Activated naive CD8-positive, alpha-beta T cell treated with anti-CD3 and anti-CD28 coated beads, Interleukin-2, amount 50 U/mL, for 16 hours (primary cell): ENCODE measurements at places on chromosomes 11 and 22.

DNA sequence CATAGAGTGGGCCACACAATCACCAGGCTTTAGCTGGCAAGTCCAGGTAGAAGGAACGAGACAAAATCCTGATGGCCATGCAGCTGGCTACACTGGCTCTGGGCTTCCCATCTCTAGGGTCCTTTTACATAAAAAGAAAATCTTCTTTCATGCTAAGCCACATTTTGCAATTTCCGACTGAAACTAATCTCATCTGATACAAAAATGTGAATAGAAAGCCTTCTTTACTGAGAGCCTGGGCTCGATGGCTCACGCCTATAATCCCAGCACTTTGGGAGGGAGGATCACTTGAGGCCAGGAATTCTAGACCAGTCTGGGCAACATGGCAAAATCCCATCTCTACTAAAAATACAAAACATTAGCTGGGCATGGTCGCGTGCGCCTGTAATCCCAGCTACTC lies 67.2 kb downstream of the MICAL3 start:
- DNase-seq, result no peak

- DNase-seq, result no peak
Observed at GRCh38 chr11:31656051-31656450, 146.5 kb downstream of the ELP4 start.

DNA sequence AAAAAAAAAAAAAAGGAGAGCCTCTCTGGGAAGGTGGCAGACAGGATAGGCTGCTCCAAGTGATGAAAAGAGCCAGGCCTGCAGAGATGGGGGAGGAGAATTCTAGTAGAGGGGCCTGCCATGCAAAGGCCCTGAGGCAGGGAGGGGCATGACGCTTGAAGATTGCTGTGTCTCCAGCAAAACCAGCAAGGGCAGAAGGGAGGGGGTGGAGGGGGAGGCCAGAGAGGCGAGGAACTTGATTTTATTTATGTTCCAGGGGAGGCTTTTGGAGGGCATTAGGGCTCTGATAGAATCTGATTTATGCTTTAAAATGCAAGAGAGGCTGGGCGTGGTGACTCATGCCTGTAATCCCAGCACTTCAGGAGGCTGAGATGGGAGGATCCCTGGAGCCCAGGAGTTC lies 16.7 kb upstream of the PACSIN2 start:
- no peak for DNase-seq

- DNase-seq, result no peak
Observed at GRCh38 chr11:44764583-44764982, 37.8 kb downstream of the TSPAN18 start.

- DNase-seq, result no peak
Observed at GRCh38 chr22:29701155-29701999, 18.4 kb upstream of the CABP7 start.

GRCh38 chr22:24601217-24602104 lies 1.5 kb upstream of the GGT1 start:
- DNase-seq, result no peak

- no peak for DNase-seq
Observed at GRCh38 chr11:44936951-44937543, 13.6 kb downstream of the TP53I11 start.
